ENCODE measurements at places on chromosomes 4 and X.

- DNase-seq = no peak
Observed at GRCh38 chr4:86934147-86934770, 552 bp upstream of the AFF1 start.

- no peak for DNase-seq
Observed at GRCh38 chr4:156195914-156196313, 242.2 kb upstream of the CTSO start.

DNA sequence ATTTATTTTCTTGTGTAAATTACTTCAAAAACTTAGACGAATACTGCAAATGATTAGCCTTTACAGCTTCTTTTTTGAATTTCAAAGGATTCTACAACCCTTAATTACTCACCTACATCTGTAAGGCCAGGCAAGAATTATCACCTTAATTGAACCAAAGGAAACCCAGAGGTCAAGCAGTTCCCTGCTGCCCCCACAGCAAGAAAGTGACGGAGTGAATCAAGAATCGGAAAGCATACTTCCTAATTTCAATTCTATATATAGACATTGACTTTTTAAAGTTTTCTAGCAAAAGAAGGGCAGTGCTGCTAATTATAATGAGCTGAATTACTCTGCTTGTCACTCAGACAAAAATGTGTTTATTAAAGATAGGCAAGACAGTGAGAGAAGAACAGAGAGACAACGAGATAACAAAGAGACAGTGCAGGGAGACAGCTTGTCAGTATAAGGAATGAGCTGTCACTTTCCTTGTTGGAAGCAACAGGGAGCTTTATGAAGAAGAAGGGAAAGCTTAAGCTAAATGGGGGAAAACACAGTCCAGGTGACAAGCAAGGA, 47.5 kb upstream of the SPANXN4 start:
- no peak for DNase-seq

GRCh38 chr4:81220271-81220670, 5.2 kb upstream of the PRKG2 start:
- DNase-seq = no peak

GRCh38 chr4:156832886-156833285, 138.7 kb downstream of the PDGFC start:
- no peak for DNase-seq

DNA sequence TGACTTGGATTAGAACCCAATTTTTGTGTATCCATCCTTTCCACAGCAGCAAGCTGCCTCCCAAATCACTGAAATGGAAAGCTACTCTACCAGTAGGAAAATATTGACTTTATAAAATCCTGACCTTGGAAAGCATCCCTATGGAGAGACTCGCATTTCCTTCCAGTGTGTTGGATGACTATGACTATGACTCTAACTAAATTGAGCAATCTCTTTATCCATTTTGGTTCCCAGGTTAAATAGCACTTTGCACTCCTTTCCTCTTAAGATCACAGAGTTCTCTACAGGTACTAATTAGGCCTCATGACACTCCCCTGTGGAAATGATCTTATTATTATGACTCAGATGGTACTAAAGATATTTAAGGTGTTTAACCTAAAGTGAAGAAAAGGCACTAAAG, 431.8 kb downstream of the PPARGC1A start:
- DNase-seq = no peak

- peak; percentile 8 for DNase-seq
Observed at GRCh38 chrX:47831788-47832187, 4.9 kb upstream of the ZNF81 start.

GRCh38 chr4:2808001-2808400, 15.1 kb downstream of the SH3BP2 start:
- no peak for DNase-seq

DNA sequence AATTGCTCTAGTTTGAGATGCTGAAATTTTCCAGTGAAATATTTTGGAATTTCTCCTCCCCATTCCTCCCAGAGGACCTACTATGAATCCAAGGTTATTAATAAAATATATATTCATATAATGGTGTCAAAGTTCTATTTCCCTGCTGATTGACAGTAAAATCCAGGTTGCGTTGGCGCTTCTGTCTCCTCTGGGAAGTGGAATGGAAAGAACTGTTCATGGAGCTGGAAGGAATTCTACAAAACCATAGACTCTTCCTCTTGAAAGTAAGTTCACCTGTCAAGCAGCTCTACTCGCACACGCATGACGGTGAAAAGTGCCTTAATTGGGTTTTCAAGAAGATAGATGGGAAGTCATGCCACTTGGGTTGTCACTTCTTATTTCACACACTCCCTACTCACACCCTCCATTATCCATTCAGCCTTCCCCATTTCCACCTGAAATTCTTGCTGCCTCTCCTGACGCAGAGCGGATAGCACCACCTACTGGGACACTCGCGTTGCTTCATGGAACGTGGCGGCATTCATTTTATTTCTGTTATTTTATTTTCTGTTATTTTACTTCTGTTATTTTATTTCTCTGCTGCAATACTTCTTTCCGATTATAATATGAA, 351.6 kb downstream of the NLGN4X start:
- no peak for DNase-seq

- no peak for DNase-seq
Observed at GRCh38 chr4:121221608-121222007, 57.5 kb upstream of the TNIP3 start.

DNA sequence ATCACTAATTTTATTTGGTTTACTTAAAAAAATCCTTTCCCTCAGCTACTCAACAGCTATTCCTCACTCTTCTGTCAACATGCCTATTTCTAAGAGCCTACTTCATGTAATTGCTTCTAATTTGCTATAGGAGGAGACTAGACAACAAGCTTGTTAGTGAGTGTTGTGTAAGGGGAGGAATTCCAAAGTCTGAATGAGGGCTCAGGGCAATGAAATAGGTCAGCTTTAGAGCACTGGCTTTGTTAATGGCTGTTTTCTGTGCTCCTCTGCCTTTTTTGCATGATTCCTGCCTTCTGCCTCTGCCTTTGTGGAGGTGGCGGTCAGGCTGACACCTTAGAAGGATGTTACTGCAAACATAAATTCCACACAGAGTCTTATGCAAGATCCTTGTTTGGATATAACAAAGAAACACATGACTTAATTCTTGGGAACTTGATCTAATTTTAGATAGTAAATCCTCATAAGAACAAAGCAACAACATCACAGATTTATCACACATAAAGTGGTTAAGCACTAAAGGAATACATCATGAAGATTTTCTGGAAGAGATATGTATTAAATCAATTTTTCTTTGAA, 15.0 kb upstream of the PAGE1 start:
- DNase-seq = no peak

DNA sequence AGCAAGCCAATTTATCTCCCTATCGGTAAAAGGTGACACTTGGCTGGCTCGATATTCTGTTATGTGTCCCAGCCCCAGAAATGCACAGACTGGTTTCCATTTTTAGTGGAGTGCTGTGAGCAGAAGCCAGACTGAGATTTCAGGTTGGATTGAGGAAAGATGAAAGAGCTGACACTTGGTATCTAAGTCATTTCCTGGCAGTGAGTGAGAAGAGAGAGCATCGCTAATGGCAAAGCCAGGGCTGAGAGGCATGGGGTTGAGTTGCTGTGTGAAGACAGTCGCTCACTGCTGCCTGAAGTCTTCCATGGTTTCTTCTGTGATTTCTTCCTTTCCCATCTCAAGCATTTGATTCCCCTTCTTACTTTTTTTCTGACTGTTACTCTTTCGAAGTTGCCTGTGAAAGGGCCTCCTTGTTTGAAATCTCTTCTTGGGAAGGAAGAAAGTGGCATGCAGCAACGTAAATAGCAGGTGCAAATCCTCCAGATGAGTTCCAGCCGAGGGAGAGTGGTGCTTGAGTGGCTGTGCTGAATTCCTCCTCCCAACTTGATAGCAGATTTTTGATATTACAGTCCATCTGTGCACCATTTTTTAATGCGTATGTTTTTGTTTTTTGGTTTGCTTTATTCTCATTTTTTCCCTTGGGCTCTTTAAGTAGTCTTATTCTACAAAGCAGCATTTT, 109.2 kb upstream of the LIMCH1 start:
- DNase-seq = no peak

- no peak for DNase-seq
Observed at GRCh38 chrX:106791495-106791894, 11.0 kb upstream of the TBC1D8B start.

GRCh38 chr4:107034996-107035818, 906 bp downstream of the DKK2 start:
- no peak for DNase-seq

DNA sequence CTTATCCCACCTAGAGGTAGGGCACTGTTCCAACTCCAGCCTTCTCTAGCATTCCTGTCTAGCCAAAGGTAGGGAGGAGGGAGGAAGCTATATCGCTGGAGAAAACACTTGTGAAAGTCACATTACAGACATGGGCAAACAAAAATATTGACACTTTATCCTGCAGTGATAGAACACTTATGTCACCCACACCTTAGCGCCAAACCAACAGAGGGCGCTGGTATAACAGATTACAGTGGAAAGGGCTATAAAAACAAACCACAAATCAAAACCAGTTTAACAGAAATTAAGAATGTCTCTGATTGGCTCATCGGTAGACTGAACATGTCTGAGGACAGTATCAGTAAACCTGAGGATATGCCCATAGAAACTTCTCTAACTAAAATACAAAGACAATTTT, 451.3 kb downstream of the TLL1 start:
- no peak for DNase-seq

DNA sequence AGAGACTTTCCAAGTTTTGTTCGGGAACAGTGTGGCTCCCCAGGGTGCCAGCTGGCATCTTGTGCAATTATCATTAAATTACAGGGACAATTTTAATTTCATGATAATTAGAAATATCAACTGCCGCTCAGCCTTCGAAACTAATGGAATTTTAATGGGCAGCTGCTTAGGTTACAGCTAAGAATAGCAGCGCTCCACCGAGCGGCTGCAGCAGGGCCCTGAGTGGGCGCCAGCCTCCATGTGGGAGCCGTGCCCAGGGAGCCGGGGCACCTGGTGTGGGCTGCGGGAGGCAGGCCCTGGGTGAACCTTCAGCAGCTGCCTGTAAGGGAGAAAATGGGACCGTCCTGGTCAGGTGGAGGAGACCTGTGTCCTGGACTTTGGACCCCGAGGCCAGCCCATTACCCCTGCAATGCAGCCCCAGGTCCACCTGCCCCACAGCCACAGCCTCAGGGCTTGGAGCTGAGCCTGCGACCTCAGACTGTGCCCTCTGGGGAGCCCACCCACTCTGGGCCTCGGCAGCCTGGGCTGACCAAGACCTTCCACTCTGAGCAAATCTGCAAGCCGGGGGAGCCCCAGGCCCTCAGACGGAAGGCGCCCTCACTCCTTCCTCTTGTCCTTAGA, 21.1 kb downstream of the MSANTD1 start:
- DNase-seq = no peak

DNA sequence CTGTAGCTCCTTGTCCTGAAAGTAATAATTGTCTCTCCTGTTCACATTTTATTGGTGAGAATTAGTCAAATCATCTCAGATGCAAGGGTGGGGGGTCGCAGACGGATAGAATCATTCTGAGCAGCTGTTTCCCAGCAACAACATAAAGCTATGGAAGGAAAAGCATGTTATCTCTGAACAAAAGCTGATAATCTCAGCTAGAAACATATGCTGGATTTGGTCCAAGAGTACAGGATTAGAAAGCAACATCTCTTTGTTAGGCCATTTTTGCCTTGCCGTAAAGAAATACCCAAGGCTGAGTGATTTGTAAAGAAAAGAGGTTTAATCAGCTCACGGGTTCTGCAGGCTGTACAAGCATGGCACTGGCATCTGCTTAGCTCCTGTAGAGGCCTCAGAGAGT, 472.8 kb upstream of the BOD1L1 start:
- no peak for DNase-seq

DNA sequence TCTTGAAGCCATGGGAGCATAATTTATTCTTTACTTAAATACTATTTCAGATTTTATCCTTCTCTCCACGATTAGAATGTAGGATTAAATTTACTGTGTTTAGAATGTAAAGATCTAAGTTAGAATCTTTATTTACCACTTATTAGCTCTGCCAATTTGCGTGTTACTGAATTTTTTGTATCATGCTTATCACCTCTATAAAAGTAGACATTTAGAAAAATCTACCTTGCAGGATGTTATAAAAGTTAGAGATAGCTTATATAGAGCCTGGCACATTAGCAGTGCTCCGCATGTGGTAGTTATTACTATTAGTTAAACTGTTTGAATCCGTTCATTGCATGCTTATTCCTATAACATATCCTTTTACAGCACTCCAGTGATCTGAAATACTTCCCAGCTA, 97.9 kb downstream of the BANK1 start:
- no peak for DNase-seq

GRCh38 chr4:38644201-38644600, 19.8 kb upstream of the KLF3 start:
- DNase-seq = no peak

DNA sequence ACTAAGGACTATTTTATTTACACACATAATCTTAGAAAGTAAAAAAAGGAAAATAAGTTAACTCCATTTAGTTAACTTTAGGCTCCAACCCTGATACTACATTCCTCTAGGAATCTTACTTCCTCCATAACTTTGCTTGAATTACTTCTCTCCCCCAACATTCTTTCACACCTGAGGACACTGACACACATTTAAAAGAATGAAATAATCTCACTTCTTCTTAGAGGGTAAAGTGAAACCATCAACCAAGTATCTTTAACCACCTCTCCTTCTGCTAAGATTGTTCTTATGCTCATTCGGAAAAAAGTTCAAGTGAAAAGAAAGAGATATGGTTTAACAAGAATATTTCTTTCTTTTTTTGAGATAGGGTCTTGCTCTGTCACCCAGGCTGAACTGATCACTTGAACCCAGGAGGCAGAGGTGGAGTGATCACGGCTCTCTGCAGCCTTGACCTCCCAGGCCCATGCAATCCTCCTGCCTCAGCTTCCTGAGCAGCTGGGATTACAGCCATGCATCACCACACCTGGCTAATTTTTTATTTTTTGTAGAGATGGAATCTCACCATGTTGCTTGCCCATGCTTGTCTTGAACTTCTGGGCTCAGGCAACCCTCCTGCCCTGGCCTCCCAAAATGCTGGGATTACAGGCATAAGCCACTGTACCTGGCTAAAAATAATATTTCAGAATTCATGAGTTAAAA, 28.5 kb downstream of the SLC25A4 start:
- DNase-seq = no peak

- no peak for DNase-seq
Observed at GRCh38 chrX:48899078-48899410, 1.3 kb downstream of the PQBP1 start.

GRCh38 chr4:56840559-56840958, 19.1 kb upstream of the SPINK2 start:
- DNase-seq = no peak

Measured in NCI-H1436 (cell line).